ENCODE measurements at places on chromosomes 2 and 18. TPM values are rescaled to one million over a fixed set of nuclear protein-coding genes. Genes with fewer than 3 reads are reported as not detected.

The CD8B gene
- 0.45 TPM for total RNA-seq

The GPC1 gene
- total RNA-seq, result 29.4 TPM

The GKN1 gene
- total RNA-seq, result not detected

The IFIH1 gene
- 9.4 TPM for total RNA-seq

The SCYGR4 gene
- total RNA-seq, result not detected

DNA sequence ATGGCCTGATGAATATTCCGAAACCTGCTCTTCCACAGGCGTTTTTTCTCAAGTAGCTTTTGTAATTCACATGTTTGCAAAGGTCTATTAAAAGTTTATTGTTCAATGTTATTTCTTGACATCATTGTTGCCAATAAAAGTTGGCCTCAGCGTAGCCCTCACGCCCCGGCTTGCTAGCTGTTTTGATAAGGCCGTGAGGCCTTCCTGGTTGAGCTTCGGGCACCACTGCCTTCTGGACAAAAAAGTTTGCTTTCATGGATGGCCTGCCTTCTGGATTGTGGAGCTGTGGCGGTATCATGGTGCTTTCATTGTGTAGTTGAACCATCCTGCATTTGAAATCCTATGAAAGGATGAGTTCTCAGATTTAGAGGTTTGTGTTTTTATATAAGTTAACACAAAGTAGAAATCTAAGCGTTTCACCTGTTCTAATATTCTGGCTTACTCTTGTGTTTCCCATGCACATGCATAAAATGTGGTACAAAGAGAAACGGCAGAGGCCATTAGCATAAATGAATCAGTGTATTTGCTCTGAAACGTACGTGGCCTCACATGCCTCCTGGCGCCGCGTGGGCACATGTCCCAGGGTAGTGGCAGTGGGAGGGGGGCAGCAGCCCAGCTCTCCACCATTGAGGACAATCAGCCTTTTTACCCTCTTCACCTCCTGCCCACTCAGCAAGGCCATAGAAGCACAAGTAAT is 134.5 kb downstream of the NCK2 start:
- DNase-seq, result no peak

GRCh38 chr2:227772932-227773331 is 27.2 kb downstream of the SCYGR8 start:
- no peak for DNase-seq

GRCh38 chr18:77054288-77054605 is 78.3 kb downstream of the MBP start:
- DNase-seq, result no peak

DNA sequence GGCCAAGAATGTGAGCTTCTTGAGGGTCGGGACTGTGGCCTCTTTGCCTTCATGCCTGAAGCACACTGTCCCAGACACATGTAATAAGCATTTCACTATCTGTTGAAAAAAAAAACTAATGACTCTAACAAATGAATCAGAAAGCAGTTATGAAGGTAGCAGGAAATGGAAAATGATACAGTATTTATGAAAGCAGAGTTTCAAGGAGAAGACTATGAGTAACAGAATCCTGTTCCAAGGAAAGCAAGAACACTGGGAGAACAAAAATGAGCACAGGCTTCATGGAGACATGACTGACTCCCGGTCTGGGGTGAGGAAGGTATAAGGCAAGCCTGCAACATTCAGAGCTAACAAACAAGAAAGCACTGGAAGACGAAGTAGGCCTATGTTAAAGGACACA is 190.8 kb downstream of the RNF152 start:
- no peak for DNase-seq

GRCh38 chr18:40651163-40651562 is 1303.9 kb upstream of the PIK3C3 start:
- DNase-seq, result no peak

DNA sequence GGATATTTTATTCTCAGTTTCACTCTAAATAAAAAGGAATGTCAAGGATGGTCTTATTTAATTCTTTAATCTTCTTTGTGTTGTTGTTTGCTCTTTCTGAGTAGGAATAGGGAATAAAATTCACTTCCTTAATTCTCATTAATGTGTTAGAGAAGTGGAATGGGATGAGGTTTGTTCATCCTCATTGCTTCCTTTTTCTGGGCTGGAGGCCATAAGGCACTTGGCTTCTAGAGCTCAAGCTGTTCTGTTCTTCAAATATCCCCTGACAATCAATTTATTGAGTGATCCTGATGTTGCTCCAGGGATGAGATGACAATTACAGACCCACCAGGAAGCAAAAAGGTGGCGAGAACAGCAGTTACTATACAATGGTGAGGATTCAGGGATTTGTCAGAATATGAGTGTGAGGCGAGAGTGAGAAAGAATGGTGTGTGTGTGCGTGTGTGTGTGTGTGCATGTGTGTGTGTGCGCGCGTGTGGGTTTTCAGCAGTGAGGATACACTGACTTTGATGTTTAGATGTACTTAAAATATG is 557.6 kb upstream of the FANCL start:
- DNase-seq, result no peak

- no peak for DNase-seq
Observed at GRCh38 chr2:96977631-96978195, 8.7 kb downstream of the FAM178B start.

- no peak for DNase-seq
Observed at GRCh38 chr2:26347286-26347865, 787 bp upstream of the ADGRF3 start.
